GM04503 (cell line): ENCODE measurements at places on chromosomes 5 and 9.

DNA sequence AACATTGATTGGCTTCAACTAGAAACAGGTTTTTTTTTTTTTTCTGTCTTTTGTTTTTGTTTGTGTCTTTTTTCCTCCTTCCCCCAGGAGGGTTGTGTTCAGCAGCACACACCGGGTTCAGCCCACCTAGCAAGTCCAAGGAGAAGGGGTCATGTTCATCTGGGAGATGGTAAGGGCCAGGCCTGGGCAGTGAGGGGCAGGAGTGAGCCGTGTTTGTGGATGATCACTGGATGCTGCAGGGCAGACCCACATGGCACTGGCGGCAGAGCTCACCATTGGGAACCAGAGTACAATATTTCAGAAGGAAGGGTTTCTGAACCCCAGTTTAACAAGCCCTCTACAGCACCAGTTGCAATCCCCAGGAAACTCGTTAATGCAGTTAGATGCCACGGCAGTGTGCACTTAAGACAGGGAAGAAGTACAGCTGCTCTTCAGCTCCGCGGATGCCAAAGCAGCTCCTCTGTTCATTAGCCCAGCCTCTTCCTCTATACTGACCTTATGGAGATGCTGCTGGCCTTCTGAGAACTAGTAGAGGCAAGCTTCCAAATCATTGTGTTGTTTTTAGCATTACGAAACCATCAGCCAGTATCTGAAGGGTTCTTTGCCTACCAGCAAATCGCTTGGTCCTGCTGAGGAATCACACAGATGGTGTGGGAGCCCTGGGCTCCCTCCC is 508.2 kb upstream of the WWC1 start:
- no peak for DNase-seq

GRCh38 chr5:151094030-151094851 is 13.4 kb upstream of the TNIP1 start:
- DNase-seq = no peak

DNA sequence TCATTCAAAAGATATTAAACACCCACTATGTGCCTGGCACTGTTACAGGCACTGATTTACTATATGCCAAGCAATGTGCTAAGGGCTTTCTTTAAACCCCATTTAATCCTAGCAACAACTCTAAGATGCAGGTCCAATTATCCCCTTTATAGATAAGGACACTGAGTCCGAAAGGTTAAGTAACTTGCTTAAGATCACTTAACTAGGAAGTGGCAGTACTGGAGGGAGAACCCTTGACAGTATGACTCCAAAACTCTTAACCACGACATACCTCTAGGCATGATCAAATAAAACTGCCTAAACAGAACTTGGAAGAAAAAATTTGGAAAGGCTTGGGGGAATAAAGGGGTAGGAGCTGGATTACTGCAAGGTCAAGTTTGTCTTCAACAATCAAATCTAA is 1.7 kb downstream of the RAB14 start:
- no peak for DNase-seq

- no peak for DNase-seq
Measured at GRCh38 chr5:133995883-133996563, 8.8 kb downstream of the VDAC1 start.

GRCh38 chr5:9356351-9356825 is 189.5 kb downstream of the SEMA5A start:
- no peak for DNase-seq

GRCh38 chr9:91500509-91501014 is 76.9 kb upstream of the NFIL3 start:
- DNase-seq = no peak
